ENCODE measurements at places on chromosomes 3 and 15.

DNA sequence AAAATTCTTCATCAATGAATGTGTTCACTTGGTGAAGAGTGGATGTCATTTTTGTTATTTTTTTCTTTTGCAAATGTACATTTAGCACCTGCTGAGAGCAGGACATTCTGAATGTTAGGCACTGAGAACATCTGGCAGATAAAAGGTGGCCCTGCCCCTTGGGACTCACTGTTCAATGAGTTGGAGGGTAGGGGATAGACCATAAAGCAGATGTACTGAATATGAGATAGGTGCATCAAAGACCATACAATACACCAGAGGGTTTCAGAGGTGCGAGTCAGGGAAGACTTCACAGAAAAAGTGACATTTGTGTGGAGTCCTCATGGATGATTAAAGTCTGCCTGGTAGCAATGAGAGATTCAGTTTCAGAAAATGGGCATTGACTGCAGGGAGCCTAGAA is 34.2 kb downstream of the EEFSEC start:
- no peak for DNase-seq

DNA sequence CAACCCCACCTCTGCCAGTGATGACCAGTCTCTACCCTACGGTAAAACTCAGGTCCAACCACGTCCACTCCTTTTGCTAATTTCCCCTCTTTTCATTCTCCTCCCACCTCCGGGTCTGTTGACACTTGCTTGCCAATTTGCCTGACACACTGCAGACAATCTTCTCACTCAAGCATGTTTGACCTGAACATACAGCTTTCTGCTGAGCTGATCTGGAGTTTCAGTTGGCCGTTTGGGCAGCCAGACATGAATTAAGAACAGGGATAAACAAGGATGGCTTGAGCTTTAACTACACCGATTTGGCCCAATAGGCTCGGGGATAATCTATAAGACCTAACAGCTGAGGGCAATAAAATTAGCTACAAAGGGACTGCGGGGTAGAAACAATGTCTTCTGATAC is 758.6 kb upstream of the CFAP20DC start:
- DNase-seq: no peak

GRCh38 chr3:139304383-139304782 is 39.4 kb upstream of the MRPS22 start:
- no peak for DNase-seq

DNA sequence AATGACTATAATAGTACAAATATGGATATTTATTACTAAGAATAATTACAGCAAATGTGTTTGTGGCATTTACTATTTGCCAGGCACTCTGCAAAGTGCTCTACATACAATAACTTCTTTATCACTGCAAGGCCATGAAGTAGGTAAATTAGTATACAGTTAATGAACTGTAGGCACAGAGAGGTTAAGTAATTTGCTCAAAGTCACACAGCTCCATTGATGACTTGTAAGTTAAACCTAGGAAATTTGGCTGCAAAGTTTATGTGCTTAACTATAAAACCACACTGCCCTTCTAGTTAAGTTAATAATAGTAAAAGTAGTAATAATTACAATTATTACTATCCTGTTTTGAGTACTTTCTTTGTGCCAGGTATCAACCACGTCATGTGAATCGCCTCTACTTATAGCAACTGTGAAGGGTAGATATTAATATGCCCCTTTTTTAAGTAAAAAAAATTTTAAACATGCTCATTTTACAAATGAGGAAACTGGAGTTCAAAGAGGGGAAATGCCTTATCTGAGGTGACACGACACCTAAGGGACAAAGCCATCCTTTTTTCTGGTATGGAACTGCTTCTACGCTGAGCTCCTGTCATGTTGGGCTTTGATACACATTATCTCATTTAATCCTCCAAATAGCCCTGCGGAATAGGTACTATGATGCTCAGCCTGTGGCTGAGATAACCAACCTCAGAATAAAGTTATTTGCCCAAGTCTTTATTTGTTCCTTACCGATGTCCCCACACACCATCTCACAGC is 8.5 kb downstream of the BHLHE40 start:
- no peak for DNase-seq

DNA sequence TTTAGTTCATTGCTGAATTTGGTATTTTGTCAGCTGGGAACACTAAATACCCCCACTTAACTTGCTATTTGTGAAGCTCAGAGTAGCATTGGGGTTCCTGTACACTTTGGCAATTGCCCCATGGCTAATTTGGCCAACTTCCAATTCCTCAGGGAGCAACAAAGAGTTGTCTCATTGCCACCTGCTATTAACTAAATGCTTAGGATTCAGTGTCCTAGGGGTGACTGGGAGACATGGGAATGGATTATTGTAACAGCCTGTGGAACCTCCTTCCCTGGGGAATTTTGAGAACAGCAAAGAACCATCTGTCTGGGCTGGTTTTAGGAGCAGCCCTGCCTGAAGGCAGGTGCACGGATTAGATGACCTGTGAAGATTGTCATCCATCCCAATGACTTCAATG is 437.4 kb upstream of the TPRG1 start:
- DNase-seq: no peak

DNA sequence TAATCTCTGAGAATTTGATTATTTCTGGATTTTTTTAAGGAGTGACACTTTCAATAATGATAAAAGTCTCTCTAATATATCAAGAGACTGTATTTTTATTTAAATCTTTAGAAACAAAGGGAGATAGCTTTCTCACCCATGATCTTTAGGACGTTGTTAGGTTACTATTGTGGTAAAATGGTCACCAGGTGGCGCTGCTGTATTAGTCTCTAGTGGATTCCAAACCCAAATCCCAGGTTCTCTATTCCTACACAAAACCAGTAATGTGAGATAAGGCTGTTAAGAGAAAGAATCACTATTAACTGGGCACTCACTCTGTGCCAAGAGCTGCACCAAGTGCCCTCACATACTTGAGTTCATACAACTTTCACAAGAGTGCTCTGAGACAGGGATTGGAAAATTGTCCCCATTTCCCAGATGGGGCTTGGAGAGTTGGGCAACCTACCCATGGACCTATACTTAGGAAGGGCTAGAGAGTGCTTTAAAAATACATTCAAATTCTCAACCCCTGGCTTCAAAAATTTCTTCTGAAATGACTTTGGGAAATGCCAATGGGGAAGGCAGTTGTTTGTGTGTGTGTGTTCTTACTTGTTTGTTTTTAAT is 593.4 kb upstream of the TGFBR2 start:
- no peak for DNase-seq

DNA sequence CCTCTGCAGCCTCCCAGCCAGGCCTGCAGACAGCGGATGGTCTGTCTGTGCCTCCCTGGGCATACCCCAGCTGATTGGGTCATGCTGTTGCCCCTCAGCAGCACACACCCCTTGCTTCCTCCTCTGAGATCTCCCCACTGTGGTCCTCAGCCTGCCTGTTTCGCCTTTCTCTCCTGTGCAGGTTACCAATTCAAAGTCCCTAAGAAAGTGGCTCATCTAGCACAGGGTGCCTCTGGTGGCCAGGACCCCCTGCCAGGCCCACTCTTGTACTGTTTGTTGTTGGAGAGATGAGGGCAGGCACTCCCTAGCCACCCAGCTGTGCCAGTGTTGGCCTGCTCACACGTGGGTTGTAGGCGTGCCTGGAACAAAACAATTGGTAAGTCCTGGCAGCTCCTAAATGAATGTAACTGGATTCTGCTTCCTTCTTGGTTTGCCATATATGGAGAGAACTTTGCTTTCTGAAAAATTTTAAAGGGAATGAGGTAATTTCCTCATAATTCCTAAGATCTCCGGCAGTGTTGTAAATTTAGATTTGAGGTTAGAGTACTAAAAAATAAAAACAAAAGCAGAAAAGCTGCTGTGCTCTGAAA is 213.2 kb upstream of the IL12A start:
- no peak for DNase-seq

GRCh38 chr3:140629357-140630137 is 48.3 kb upstream of the TRIM42 start:
- no peak for DNase-seq

- DNase-seq: no peak
Observed at GRCh38 chr15:65940618-65940909, 71.3 kb downstream of the RAB11A start.

GRCh38 chr3:185778821-185779220 is 46.0 kb downstream of the IGF2BP2 start:
- DNase-seq: no peak

GRCh38 chr15:71226536-71227455 is 111.5 kb downstream of the THSD4 start:
- no peak for DNase-seq

GRCh38 chr3:150920236-150920635 is 15.0 kb upstream of the MINDY4B start:
- no peak for DNase-seq

GRCh38 chr15:48647962-48648361 is 2.5 kb upstream of the FBN1 start:
- no peak for DNase-seq

GRCh38 chr3:102941786-102942185 is 507.0 kb downstream of the ZPLD1 start:
- DNase-seq: no peak

GRCh38 chr15:73258271-73259108 is 110.3 kb downstream of the HCN4 start:
- no peak for DNase-seq

GRCh38 chr3:104887069-104887468 is 479.6 kb upstream of the ALCAM start:
- DNase-seq: no peak

DNA sequence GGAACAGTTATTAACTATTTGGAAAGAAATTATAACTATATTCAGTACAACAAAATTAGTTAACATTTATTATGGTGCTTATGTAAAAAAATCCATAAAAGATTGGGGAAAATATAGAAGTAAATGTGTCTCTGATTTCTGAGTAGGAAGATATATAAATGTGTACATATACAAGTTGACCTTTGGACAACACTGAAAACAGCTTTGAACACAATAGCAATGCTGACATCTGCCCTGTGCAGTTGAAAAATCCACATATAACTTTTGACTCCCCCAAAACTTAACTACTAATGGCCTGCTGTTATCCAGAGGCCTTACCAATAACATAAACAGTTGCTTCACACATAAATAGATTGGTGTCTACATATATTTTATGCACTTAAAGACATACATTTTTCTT is 12.3 kb downstream of the TIMMDC1 start:
- no peak for DNase-seq

- no peak for DNase-seq
Observed at GRCh38 chr15:61133361-61133760, 95.7 kb downstream of the RORA start.

GRCh38 chr3:145623349-145623748 is 537.6 kb downstream of the PLOD2 start:
- no peak for DNase-seq

DNA sequence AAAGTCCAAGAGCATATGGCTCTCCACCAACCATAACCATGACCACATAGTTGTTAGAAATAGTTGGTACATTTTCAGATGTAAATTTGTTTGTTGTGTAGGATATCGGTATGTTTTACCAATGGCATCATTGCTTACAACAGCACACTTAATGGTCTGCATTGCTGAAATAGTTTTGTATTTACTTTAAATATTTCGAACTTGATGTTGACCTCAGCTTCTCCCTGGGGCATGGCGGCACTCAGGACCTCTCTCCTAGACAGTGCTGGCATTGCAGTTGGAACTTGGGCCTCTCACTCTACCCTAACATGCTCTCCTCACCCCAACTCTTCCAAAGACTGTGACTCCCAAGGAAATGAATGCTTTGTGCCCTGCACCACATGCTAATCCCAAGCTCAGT is 5.0 kb downstream of the SLC22A13 start:
- DNase-seq: no peak

DNA sequence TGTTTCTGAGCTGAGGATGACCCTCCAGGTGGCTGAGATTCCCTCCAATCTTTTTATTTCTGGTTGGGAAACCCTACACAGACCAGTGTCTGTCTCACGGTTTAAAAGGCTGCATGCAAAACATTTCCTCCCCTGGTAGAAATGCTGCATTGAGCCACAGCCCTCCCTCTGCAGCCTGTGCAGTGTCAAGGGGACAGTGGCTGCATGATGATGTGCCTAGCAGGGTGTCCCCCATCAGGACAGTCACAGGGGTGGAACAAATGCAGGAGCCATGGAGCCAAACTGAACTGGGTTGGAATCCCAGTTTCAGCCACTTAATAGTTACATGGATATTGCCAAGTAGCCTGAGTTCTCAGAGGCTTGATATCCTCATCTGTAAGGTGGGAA is 147.9 kb upstream of the CTDSPL start:
- DNase-seq: no peak

- no peak for DNase-seq
Observed at GRCh38 chr3:179666030-179666429, 13.2 kb downstream of the USP13 start.

DNA sequence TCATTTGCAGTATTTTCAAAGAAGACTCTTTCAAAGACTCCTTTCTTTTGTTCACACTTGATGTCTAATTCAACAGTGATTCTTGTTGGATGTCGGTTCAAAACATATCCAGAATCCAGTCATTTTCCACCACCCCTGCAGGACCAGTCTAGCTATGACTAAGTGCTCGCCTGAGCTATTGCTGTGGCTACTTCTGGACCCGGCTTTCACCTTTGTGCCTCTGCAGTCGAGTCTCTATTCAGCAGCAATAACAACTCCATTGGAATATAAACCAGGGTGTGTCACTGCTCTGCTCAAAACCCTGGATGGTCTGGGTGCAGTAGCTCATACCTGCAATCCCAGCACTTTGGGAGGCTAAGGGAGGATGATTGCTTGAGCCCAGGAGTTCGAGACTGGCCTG is 55.0 kb downstream of the PRICKLE2 start:
- DNase-seq: no peak

GRCh38 chr15:58554758-58555157 is 123.0 kb downstream of the LIPC start:
- DNase-seq: no peak

- no peak for DNase-seq
Observed at GRCh38 chr15:93288728-93289294, 199.8 kb upstream of the RGMA start.

DNA sequence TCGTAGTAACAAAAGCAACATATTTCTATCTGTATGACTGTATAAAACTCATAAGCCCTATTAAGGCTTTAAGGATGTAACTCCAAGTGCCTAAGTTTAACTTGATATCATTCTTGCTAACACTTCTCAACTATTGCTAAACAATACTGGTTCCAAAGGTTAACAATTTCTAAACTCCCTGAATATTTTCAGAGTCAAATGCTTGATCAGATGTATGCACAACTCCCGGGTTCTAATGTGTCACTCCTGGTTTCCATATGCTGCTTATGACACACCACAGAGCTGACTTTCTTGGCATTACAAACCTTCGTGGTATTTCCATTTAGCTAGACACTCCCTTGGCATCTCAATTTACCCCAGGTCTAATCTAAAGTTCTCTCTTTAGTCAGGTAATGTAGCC is 26.3 kb downstream of the DZIP1L start:
- DNase-seq: no peak

DNA sequence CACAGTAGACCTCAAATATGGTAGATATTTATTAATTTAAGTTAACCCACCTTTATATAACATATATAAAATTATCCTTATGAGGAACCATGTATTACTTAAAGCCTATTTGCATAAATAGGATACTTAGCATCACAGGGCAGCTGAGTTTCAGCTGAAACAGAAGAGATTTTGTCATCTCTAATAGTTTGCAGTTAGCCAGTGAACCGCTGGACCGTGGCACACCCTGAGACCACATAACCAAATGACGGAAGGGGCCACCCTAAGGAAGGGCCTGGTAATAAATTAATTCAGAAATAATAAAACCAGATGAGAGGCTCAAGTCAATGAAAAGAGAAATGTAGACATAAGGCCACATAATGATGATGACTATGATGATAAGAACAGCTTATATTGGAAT is 107.7 kb downstream of the MYO5A start:
- no peak for DNase-seq

Data from activated T-helper 1 cell treated with Interleukin-2 at 50 U/mL for 16 hours (primary cell).